ENCODE measurements at places on chromosomes 1 and 21.

DNA sequence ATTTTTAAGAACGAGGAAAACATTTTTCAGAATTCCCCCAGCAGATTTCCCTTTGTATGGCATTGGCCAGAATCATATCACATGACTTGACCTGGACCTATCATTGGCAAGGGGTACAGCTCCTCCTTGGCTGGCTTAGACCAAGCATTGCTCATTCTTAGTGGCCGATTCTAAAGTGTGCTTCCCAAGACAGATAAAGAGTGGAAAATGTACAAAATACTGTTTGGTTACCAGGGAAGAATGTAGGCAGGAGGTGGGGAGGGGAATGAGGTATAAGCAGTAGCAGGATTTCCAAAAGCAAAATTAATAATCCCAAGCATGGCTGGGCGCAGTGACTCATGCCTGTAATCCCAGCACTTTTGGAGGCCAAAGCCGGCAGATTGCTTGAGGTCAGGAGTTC, 75.6 kb upstream of the KRTAP11-1 start:
- DNase-seq, result no peak

GRCh38 chr1:161287482-161288054, 22.2 kb downstream of the MPZ start:
- no peak for DNase-seq

DNA sequence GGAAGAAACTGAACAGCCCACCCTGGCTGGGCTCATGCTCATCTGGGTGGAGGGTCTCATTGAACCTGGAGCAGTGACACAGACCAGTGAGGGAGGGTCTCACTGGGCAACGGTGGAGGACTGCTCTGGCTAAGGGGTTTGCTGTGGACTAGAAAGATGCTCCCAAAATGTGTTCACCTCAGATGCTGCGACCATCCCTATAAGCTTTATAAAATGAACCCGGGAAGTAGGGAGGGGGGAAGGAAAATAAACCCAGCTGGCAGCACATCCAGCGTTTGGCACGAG, 34.5 kb upstream of the LBR start:
- no peak for DNase-seq

DNA sequence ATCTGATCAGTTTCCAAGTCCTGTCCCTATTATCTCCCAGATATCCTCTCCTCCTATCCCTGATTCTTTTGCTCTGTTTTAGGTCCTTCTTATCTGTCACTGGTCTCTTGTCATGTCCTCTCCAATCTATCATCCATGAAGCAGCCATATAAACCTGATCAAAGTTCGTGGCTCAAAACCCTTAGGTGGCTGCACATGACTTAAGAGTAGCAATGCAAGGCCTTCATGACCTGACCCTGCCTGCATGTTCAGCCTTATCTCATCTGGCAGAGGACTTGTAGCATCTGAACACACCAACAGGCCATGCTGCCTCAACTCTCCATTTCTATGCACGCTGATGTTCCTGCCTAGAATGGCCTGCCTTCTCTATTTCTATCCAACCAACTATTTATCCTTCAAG, 65.2 kb downstream of the NOS1AP start:
- DNase-seq, result no peak

DNA sequence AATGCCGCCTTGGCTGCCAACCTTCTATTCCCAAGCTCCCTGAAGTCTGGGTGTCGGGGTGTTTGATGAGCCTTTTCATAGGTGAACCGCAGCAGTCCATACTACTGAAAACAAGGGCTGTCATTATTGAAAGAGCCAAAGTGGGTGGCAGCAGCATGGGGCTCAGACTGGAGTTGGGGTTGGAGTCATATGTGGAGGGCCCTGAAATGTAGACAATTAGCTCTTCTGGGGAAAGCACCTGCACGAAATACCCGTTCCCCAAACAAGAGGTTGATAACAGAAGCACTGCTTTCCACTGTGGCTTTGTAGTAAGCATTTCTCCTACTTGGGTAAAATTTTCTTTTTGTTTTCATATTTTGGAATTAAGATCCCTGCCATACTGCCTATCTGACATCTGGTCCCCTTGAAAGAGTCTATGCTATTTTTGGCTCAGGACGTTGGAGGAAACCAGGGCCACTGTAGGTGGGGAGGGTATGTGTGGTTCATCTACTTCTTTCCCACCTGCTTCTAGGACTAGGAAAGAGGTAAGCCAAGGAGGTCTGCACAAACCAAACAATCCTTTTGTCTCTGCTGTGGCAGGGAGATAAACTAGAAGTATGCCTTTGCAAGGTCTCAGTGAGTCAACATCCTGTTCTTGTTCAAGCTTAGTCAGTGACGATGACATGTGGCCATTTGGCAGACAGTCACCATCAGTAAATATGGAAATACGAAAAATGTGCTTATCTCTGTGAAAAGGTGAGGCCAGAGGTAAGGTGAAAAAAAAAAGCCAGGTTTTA, 197.0 kb upstream of the UBE2U start:
- DNase-seq, result no peak

DNA sequence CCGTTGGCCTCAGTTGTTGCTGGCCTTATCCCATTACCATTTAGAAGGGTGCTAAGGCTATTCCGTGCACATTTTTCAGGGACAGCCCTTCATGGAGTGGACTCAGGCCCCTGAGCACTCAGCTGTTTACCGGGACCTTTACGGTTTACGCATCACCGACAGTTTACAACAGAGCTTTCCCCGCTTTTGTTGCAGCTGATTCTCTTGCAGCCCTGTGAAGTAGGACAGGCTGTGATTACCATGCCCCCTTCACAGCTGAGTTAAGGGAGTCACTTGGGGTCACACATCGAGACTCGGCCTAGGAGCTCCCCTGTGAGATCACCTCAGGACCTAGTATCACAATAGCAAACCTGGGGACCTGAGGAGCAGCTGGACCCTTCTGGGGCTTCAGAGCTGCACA, 41.9 kb downstream of the PTPRF start:
- DNase-seq, result no peak

DNA sequence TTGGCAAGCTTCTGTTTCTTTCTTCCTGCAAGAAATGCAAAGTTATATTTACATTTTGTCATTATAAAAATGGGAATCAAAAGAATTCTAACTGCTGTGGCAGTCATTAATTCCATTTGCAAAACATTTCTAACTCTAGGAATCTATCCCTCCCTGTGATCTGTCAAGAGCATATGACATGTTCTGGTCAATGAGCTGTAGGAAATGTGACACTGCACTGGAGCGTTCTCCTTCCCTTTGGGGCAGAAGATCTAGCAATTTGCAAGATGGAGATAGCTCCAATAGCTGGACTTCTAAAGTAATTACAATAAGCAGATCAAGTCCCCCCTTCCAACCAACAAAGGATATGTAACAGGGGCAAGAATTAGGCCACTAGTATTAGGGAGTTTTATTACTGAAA, 6.3 kb downstream of the TOMM20 start:
- DNase-seq, result no peak

GRCh38 chr1:242524571-242525359, at the start of gene PLD5:
Gene PLD5 (minus strand): TSS chr1:242524697.
- DNase-seq, result no peak

DNA sequence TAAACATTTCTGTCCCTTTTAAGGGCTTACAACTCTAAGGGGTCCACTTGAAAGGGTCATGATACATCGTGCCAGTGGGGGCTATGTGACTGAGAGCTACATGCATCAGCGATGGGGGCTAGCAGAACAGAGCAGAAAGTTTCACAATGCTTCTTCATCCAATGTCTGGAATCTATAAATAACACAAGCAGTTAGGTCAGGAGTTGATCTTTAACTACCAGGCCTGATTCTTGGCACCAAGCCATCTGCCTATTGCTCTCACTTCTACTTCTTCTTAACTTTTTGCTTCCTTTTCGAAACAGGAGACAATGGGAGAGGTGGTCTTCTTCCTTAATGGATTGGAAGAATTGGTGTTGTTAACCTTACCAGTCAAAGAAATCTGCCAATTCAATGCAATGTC, 410.0 kb downstream of the TGFB2 start:
- no peak for DNase-seq

DNA sequence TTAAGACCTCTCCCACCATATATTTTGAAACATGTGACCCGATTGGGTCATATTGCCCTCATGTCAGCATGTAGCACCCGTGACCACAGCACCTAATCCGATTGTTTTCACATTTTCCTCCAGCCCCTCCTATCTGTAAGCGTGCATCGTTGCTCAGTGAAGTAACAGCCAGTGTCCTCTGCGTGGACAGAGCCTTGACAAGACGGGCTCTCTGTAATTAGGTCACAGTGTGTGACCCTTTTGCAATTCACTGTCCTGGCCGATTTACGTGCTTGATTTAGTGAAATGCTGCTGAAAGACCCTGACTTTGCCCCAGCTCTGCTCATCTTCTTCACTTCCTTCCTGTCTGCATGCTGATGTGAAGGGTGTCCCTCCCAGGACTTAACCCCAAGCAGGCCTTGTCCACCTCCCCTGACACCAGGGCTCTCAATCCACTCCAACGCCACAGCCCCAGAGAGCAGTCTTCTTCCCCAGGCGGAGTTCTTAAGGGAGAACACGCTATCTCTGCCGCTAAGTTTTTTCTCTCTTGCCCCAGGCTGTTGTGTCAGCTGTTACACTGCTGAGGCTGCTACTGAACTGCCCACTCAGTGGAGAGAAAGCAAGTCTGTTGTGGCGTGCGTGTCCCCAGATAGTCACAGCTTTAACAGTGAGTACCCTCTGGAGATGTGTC, 19.4 kb downstream of the URB2 start:
- no peak for DNase-seq
